ENCODE measurements at places on chromosomes 7 and 10.
A peak's percentile ranks its signal among the peaks of the same experiment; 100 is the strongest.

- no peak for DNase-seq
These were observed 750.7 kb downstream of the SUGCT start for GRCh38 chr7:40885503-40885902.

GRCh38 chr7:106370542-106370941, 85.8 kb upstream of the NAMPT start:
- no peak for DNase-seq

DNA sequence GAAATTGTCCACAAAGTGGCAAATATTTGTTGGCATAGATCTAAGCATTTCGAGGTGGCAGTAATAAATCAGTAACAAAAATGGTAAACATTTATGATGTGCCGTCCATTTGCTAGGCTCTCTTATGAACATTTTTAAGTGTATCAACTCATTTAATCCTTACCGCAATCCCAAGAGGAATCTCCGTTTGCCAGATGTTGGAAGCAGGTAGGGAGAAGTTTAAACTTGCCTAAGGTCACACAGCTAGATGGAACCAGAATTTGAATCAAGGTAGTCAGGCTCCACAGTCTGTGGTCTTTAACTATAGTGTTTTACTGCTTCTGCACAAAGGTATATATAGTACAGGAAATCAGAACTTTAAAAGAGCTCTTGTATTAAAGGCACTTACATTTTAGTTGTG, 2.6 kb downstream of the MKLN1 start:
- DNase-seq = no peak

DNA sequence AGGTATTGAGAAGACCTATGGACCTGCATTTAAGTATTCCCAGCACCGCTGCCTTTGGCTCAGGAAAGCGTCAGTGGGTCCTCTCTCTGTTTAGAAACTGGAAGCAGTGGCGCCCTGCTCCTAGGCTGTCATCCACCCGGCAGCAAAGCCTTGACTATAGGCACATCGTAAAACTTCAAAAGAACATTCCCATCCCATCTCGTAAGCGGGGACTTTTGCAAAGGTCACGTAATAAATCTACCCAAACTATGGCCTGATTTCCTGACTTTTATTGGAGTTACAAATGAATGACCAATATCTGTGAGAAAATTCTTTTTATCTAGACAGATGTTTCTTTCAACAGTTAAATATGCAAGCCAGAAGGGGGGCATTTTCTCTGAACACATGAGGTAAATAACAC, 115.8 kb upstream of the TCERG1L start:
- DNase-seq = no peak

- DNase-seq = peak; percentile 71
These were observed at the start of gene ELN for GRCh38 chr7:74027683-74028320. Gene ELN, plus strand, starts transcription at chr7:74028173. Its CDS starts 15 bp downstream, at chr7:74028188.

DNA sequence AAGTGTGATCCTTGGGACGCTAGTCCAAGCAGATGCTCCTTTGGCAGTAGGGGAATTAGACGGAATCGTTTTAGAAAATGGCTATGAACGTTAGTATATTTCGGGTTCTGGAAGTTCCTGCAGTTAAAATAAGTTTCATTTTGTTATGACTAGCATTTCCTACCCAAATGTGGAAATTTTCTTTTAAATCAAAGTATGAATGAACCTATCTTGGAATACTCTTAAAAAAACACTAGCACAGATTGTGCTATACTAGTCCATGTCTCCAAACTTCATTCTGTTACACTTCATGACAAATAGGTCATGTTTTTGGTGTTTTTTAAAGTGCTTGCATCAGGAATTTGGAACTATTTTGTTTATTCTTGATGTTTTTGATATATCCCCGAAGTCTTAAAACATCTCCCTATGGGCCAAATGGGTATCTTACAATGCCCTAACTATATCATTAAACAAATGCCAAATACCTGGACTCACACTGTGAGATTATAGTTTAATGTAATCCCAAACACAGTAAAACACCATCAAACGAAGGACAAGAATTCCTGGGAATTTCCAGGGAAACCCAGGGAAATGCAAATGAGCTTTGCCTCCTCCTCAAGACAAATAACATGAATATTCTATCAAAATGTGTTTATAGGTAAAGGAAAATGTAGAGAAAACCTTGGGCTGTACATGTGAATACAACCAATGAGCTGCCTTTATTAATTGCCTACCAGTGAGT, 75.9 kb upstream of the PTPRZ1 start:
- no peak for DNase-seq

DNA sequence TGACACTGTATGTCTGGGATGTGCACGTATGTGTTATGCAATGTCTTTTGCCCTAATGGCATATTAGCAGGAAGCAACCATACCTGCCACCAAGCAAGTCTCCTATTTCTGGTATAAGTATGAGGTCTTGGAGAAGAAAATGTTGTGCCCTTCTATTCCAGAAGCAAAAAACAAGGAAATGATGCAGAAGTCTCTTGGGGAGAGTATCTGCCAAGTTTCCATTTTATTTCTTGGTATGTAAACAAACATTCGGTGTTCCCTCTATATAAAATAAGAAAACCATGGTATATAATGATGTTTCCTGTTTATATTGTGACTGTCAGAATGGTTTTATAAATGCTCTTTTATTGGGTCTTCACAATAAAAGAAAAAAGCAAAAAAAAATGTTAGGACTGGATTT, 19.3 kb upstream of the MYO3A start:
- DNase-seq = no peak

GRCh38 chr10:530717-531116, 158.8 kb downstream of the DIP2C start:
- no peak for DNase-seq

DNA sequence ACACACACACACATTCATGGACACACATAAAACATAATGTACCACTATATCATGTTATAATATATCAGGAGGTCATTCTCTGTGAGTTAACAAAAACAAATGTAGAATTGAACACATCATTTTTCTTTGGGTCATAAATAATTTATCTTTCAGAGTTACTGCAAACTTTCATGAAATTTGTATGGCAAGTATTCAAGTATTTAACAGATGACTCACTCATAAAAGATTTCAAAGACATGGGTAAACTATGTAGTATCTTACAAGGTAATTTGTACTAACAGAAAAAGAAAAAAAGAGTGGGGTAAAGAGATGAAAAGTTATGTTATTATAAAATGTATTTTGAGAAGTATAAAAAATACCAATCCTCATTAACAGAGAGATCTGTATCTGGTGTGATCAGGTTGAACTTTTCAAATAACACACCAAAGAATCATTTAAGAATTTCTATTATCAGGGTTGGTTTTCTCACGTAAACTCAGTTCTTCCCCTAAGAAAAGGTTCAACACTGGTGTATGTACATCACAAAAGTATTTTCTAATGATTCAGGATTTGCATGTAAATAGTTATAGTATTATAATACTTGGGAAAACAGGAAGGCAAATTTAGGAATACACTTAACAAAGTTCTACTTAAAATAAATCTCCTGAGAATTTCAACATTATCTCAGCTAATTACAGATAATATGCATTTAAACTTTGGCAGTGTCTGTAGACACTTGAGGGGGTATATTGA, 933.1 kb upstream of the LRRN3 start:
- DNase-seq = no peak

DNA sequence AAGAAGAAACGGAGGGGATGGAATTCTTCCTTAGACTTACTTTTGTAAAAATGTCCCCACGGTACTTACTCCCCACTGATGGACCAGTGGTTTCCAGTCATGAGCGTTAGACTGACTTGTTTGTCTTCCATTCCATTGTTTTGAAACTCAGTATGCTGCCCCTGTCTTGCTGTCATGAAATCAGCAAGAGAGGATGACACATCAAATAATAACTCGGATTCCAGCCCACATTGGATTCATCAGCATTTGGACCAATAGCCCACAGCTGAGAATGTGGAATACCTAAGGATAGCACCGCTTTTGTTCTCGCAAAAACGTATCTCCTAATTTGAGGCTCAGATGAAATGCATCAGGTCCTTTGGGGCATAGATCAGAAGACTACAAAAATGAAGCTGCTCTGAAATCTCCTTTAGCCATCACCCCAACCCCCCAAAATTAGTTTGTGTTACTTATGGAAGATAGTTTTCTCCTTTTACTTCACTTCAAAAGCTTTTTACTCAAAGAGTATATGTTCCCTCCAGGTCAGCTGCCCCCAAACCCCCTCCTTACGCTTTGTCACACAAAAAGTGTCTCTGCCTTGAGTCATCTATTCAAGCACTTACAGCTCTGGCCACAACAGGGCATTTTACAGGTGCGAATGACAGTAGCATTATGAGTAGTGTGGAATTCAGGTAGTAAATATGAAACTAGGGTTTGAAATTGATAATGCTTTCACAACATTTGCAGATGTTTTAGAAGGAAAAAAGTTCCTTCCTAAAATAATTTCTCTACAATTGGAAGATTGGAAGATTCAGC, 158.7 kb upstream of the LANCL2 start:
- DNase-seq = no peak

DNA sequence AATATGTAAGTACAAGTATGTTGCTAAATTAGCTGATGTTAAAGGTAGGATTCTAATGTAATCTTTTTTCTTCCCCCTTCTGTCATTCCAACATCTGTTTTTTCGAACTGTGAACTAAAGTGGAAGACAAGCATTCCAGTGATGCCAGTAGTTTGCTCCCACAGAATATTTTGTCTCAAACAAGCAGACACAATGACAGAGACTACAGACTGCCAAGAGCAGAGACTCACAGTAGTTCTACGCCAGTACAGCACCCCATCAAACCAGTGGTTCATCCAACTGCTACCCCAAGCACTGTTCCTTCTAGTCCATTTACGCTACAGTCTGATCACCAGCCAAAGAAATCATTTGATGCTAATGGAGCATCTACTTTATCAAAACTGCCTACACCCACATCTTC, 62.7 kb downstream of the WAC start:
- DNase-seq = no peak

GRCh38 chr10:77505431-77506334, 131.9 kb downstream of the KCNMA1 start:
- DNase-seq = no peak

- DNase-seq = peak; percentile 37
These were observed 39.1 kb downstream of the VOPP1 start for GRCh38 chr7:55533050-55533728.

DNA sequence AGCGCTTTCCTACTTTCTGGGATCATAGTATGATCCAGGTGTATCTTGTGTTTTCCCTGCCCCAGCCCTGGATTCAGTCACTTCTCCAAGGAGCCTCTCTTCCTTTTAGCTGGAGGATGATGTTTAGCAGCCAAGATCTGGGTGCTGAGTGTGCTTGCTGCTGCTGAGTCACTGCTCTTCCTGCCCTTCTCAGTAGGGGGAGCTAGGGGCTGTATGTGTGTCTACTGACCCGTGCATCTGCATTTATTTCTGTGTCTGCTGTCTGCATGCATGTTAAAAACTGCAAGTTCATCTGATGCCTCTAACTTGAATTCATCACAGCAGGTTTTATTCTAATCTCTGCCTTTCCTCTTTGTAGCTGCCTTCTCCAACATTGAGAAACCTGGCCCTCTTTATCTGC, 31.6 kb downstream of the MGMT start:
- DNase-seq = no peak

DNA sequence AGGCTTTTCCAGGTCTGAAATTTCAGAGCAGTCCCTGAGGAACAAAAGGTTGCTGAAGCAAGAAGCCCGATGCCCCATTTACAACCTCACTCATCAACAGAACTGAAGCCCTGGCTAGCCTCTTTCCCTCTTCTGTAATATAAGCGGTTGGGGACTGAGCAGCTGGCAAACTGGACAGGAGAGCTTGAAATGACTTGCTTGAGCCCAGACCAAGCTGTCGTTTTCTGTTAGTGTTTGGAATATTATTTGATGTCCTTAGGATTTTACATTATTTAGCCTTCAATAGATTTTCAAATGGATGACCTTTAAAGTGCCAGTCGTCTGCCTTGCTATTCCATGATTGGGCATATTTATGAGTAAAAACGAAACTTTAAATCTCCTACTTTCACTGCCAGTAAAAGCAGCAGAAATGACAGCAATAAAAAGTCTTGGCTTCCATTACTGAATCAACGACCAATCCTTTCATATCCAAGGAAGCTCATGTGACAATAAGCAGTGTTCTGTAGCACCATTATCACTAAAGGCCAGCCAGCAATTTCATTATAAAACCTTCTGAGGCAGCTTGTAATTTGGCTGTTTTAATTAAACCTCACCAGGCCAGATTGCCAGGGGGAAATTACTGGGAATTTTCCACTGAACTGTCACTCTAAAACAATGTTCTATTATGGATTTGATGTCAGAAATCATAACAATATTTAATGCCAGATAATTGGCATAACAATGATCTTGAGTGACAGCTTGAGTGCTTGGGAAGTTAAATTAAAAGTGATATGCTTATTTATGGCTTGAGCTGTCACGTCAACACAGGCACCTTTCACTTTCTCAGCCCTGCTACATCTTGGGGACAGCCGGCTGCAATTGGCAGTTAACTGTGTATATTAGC, 85.9 kb downstream of the LSMEM1 start:
- DNase-seq = no peak

- DNase-seq = no peak
These were observed 1077.3 kb downstream of the KCNMA1 start for GRCh38 chr10:76560338-76560737.

DNA sequence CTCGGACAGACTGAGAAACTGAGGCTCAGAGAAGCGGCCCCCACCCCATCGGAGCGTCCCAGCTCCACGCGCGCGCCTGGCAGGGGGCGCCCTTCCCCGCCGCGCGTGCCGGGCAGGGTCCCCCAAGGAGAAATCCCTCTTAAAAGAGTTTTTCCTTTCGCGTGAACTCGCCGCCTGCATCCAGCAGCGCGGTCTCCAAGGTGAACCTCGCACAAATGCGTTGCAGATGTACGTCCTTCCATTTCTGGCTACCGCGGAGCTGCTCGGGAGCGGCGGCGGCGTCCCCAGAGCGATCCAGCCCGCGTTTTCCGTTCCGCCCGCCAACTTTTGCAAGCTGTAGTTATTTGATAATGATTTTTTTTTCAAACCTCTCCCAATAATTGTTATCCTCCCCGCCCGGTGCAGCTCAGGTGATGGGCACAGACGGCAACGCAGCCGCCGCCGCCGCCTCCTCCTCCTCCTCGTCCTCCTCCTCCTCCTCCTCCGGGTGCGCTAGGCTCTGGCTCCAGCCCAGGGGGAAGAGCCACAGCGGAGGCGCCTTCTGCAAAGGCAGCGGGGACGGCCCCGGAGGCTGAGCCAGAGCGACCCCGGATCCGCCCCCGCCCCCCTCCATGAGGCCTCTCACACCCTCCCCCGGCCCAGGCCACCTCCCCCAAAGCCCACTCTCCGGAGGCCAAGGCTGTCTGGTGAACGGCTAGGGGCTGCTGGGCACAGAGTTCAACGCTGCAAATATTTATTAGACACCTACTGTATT, 74.0 kb upstream of the CUX1 start:
- DNase-seq = peak; percentile 57

DNA sequence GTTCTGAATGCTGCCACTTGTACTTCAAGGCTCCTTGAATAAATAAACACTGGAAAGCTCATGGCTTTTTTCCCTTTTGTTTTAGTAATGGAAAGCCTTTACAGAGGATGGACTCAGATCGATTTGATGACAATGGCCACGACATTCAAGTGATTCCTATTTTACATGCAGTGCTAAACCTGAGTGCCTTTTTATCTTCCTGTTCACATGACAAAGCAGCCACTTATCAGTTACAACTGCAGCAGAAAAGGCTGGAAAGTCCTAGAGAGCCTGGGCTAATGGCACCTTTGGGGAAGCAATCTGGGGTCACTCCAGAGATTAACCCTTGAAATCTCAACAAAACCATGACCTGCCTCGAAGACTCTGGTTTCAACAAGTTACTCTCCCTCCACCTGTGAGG, 249.0 kb upstream of the AUTS2 start:
- no peak for DNase-seq
